Type B pancreatic cell (in vitro differentiated cells): ENCODE measurements at places on chromosomes 1 and 21.

- DNase-seq = no peak
Observed at GRCh38 chr1:247335882-247336281, 4.2 kb upstream of the ZNF496 start.

- no peak for DNase-seq
Observed at GRCh38 chr1:113388017-113388620, 2.2 kb upstream of the MAGI3 start.

- DNase-seq = no peak
Observed at GRCh38 chr1:170555370-170555769, 23.4 kb downstream of the GORAB start.

DNA sequence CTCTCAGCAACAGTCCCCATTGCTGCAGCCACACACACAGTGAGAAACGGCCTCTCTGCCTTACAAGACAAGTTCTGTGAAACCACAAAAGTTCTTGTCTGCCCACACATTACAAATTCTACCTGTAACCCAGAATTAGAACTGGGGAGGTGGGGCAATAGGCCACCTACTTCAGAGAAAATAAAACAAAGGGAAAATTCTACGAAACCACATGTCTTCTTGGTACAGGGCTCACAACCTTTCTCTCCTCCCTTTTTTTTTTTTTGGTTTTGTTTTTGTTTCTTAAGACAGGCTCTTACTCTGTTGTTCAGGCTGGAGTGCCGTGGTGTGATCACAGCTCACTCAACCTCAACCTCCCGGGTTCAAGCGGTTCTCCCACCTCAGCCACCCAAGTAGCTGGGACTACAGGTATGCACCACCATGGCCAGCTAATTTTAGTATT is 30.2 kb downstream of the LPAR3 start:
- DNase-seq = no peak

DNA sequence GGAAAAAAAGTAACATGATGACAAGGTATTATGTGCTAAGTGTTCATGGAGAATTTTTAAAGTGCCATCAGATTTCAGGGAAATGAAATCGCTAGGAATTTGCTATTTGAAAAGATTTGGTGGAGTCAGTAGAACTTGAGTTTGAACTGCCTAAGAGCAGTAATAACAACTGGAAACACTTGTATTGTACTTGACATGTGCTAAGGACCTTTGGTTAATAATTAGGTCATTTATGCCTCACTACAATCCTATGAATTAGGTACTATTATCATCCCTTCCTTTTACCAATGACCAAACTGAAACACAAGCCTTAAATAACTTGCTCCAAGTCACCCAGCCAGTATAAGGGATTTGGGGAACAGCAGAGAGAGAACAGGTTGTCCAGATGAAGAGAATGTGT is 133.4 kb downstream of the NTNG1 start:
- DNase-seq = no peak

GRCh38 chr1:183694066-183694465 is 41.0 kb upstream of the APOBEC4 start:
- no peak for DNase-seq

GRCh38 chr21:34606051-34606450 is 8.9 kb downstream of the RCAN1 start:
- no peak for DNase-seq

DNA sequence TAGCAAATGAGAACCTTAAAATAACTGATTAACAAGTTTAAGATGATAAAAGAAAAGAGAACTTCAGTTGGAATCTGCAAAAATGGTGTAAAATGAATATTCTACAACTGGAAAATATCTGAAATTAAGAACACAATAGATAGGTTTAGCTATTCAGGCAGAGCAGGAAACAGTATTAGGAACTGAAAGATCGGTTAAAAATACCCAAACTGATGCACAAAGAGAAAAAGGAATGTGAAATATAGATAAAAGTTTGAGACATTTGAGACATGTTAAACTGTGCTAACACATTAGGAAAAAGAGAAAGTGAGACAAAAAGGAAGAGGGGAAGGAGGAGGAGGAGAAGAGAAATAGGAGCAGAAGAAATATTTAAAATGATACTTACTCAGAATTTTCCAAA is 12.1 kb downstream of the CD55 start:
- DNase-seq = no peak

GRCh38 chr21:42245331-42246193 is 26.6 kb downstream of the ABCG1 start:
- no peak for DNase-seq

DNA sequence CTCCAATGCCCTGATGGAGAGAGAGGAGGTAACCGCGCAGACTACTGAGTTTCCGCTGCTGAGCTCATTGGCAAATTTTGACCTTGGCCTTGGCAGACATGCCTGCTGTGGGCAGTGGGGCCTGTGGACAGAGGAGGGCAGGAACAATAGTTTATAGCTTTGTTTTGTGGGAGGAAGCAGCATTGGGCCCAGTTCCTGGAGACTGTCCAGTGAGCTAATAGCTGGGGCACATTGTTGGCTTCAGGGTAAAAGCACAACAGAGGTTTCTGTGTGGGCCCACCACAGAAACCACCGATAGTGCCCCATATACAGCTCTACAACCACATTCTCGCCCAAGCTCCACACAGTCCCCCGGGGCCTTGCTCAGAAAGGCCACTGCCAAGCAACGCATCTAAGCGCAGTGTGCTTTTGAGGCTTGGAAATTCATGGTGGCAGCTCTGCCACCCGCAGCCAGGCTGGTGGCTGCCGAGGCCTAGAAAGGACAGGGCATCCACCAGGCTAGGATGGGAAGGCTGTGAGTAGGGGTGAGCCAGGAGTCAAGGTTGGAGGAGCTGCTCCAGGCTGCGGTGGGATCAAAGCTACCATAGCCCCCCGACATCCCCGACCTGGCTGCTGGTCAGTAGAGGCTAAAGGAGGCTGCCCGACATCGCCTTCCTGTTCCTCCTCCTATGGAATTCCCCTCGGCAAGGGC is 43.2 kb downstream of the NEK2 start:
- no peak for DNase-seq

DNA sequence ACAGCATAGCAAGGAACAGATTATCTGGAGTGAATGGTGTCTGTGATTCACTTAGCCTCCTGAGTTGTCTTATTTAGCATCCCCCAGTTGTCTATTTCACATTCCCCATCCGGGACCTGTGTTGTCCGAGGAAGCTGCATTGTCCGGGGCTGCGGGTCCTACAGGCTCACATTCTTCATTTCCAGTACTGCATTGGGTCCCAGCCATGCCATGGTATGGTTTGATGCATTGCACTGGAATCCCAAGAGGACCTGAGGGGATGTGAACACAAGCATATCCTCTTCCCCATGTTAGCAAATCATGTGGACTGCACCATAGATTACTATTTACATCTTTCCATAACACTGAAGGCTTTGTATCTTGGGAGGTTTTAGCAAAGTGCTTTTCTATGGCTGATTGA is 48.2 kb upstream of the PRELP start:
- DNase-seq = no peak

GRCh38 chr21:41076064-41076463 is 91.9 kb upstream of the BACE2 start:
- DNase-seq = no peak

DNA sequence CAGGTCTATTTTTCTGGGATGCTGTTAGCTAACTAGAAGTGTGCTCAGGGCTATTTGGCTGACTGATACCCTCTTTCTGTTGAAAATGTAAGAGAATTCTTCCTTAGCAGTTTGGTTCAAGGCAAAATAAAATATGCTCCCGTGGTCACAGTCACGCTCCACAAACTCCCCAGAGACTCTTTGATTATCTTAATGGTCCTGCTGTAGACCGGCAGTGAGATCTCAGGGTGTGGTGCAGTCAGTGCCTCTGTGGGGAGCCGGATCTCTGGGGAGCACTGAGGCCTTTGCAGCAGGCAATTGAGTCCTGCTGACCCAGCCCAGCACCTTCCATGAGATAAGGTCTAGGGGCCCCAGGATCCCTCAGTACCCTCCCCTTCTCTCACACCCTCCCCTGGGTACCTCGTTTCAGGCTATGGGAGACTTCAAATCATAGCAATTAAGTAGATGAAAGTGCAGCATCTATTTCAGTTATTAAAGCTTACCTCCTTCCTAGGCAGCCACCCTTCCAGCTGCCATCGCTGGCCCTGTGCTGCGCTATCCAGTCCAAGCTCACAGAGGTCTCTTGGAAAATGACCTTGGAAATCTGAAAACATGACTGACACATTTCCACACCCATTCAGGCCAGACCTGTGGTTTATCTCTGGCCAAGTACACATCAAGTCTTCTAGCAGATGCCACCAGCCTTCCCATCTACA is 98.1 kb downstream of the SEC16B start:
- DNase-seq = no peak

DNA sequence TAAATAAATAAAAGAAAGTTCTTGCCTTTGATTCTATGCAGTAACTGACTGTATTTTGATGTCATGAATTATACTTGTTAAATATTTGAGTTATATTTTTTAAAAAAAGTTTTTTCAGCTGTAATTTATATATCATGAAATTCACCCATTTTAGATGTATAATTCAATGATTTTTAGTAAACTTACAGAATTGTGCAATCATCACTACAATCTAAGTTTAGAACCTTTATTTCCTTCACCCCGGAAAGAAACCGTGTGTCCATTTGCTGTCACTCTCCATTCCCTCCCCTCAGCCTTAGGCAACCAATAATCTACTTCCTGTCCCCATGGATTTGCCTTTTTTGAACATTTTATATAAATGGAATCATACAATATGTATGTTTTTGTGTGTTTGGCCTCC is 32.5 kb upstream of the DISC1 start:
- DNase-seq = no peak

GRCh38 chr1:14604414-14604813 is 5.9 kb downstream of the KAZN start:
- DNase-seq = no peak

DNA sequence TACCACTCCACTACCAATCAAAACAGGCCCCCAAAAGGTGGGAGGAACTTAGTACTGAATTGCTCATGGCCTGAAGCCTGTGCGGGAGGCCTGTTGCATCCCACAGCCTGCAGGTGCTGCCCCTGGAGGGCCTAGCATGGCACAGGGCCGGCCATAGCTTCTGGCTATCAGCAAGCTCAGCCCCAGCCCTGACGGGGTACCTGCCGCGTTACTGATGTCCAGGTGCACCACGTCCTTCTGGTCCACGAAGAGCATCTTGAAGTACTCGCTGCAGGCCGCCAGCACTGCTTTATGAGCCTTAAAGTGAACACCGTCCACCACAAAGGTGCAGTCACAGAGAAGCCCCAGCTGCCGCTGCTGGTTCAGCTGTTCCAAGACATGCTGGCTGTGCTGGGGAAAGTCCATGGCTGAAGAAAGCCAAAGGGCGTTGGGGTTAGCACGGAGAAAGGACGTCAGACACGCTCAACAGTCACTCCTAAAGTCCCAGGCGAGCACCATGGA is 27.8 kb downstream of the ZBTB17 start:
- no peak for DNase-seq

DNA sequence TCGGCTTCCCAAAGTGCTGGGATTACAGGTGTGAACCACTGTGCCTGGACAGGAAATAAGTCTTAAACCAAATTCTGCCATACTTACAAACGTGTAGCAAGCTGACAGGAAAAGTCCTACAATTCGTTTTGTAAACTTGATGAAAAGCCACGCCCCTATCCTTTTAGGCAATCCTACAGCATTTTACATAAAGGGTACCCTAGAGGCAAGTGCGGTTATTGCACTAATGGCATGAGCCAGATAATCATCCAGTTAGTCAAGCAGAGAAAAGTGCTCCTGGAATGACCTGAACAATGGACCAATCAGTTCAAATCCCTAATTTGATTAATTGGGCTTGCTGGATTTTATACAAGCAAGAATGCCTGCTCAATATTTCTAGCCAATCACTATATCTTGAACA is 338.2 kb downstream of the KIF26B start:
- no peak for DNase-seq

- no peak for DNase-seq
Observed at GRCh38 chr1:167854184-167854583, 59.8 kb downstream of the ADCY10 start.

GRCh38 chr1:51583532-51583931 is 33.4 kb upstream of the OSBPL9 start:
- DNase-seq = no peak

GRCh38 chr1:83632906-83633305 is 366.0 kb downstream of the TTLL7 start:
- no peak for DNase-seq

DNA sequence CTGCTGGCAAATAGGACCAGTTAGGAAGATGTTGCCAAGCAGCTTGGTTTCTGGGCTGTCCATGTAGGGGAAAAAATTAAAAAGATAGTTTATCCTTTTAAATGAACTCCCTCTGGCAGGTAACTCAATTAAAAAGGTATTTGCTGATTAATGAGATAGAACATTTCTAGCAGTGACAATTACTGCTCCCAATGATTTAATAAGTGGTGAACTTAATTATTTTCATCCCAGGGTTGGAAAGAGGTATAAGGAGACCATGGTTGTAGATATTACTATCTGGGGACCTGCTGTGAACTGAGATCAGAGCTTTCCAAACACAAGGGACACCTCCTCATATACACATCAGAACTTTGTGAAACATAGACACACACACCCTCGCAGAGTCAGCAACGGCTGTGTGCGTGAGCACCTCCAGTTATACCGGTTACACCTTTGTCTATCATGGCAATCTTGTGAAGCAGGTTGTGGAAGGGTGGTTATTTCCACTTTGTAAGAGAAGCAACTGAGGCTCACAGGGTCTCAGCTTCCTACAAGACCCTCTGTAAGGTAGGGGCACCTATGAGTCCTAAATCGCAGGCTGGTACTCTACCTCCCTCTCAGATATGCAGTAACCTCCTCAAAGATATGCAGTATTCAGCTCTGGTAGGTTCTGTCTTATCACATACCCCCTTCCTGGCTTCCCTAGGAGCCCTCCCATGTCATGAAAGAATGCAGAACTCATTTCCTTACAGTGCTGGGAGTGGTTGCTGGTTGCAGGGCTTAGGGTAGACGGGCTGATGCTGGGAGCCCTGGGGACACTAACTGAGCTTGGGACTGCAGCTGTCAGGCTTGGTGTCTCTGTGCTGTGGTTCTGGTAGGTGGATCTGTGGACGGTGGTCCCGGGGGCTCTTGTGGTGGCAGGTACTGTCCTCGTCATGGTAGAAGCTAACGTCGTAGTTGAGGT is 18.5 kb upstream of the MAGOH start:
- DNase-seq = no peak

DNA sequence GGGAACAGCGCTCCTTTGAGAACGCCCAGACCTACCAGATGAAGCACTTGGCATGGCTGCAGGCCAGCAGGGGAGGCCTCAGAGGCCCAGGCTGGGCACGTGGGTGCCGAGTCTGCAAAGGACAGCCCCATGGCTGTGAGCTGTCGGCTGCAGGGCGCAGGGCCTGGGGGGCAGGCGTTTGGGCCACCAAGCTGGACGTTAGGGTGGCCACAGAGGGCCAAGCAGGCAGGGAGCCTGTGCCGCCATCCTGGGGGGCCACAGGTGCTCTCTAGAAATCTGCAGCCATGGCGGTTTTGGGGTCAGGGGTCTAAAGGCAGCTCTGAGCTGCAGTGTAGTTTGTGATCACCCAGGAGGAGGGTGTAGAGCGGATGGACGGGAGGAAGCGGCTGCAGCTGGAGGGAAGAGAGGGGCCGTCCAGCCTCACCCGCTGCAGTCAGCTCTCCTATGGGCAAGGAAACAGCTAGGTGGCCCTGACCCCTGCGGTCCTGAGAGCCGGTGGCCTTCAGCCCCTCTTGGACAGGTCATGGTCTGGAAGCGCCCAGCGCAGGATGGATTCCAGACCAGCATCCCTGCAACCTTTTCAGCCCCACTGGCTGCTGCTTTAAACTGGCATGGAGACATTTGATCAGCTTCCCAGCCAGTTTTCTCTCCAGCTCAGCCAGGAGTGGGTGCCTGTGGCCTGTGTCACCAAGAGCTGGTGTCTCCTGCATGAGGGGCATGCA is 11.0 kb downstream of the IBA57 start:
- no peak for DNase-seq
